MG63 (cell line): ENCODE measurements at places on chromosomes 16 and 17.

DNA sequence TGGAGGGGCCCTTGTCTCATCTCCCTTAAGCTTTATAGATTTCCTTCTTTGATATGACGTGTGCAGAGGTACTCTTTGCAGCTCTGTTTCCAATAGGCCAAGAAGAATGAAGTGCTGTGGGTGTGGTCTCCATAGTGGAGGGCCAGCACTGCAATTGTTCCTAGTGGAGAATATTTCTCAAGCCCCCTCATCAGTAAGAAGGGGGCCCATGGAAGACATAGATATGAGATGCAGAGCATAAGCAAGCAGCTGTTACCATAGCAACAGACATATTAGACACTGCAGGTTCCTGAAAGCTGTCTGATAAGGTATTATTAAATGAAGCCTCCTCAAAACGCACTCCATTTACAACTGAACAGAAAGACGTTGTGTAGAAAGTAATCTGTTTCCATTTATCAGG lies 240.7 kb downstream of the ZFHX3 start:
- no peak for DNase-seq

DNA sequence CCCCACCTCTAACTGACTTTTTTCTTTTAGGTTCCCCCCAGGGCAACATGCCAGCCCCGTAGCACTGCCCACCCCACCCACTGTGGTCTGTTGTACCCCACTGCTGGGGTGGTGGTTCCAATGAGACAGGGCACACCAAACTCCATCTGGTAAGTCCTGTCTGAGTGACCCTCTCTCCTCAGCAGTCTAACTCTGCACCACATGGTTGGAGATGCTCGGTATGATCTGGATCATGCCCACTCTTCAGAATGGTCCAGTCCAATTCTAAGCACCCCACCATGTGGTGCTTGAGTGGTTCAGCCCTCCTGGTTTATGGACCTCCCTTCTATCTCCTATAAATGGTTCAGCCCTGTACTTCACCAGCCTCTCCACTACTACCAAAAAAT lies 5.9 kb downstream of the KDM6B start:
- DNase-seq = no peak

- no peak for DNase-seq
Observed at GRCh38 chr17:1616101-1616500, 12.5 kb downstream of the SLC43A2 start.

DNA sequence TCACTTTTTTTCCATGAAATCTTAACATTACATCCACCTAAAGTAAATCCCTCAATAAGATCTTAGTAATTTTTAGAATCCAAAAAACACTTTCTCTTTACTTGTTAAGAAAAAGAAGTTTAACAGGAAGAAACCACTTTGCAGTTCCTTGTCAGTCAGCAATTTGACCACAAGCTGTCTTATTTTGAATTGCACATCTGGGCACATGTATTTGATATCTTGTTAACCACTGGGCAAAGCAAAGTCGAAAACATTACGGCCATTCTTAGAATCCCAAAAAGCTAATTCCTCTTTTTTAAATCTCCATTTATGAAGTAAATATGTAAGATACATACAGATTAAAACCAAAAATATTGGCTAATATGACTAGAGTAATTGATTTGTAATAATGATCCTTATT lies 1.1 kb downstream of the ABCA10 start:
- no peak for DNase-seq

DNA sequence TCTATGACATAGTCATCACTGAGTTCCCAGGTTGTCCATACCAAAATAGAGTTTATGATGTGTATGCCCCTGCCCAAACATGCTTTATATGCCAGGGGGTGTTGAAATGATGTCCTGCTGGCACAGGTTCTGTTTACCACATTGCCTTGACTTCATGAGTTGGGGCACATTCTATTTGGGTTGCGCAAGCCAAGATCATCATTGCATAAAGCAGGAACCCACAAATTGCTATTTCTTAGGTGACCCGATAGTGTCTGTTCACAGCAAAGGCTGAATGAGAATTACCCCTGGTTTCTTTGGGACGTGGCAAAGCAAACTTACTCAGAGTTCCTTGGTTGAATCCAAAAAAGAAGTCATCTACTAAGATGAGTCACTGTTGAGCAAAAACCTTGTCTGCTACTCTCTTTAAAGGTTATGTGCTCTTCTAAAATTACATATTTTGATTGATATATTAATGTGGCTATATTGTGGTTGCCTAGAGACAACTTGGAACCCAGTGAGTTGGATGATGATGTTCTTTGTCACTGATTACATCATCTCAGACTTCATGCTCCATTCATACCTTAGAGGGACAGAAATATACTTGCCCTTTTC lies 912.6 kb upstream of the SOX9 start:
- DNase-seq = no peak
